ENCODE measurements at places on chromosomes 6 and 20.
A peak's percentile ranks its signal among the peaks of the same experiment; 100 is the strongest.

- no peak for DNase-seq
Observed at GRCh38 chr20:47544240-47544639, 42.6 kb downstream of the NCOA3 start.

DNA sequence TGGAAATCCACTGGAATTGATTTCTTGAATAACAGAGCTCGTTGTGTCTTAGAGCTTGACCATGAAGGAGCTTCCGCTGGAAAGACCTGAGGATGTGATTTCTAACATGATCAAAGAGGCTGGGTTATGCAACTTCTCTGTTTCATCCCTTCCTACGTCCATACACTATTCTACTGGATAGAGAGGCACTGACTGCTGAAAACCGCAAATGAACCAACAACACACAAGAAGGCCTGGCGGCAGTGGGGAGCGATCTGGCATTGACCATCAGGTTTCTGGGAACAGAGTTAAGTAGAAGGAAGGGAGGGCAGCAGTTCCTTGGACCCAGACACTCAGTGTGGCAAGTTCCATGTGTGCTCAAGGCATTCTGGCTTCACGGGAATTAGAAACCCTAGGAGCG, 13.3 kb downstream of the LRRN4 start:
- DNase-seq, result no peak

GRCh38 chr6:40258531-40258930, 324.3 kb upstream of the MOCS1 start:
- no peak for DNase-seq

DNA sequence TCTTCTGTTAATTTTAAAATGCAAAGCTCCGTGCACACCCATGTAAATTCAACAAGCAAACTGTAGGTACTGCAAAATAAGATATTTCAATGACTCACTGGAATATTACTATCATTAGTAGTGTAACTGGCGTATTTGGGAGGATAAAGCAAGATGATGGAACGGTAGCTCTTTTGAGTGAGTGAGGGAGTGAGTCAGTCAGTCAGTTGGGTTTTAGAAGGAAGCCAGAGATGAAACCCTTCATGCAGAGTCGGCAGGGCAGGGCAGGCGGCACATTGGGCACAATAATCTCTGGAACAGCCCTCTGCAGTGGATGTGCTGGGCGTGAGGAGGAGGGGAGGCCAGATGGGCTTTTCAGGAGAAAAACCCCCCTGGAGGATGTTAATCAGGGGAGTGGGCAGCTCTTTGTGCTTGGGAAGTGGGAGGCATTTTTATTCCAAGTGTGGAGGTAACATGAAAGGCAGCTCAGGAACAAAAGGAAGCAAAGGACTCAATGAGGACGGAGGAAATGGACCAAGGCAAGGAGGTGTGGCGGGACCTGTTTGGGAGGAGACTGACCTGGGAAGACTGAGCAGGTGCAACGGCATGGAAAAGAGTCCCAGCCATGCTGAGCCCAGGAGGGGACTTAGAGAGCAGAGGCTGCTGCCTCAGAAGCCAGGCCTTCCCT, 171.2 kb downstream of the ZDHHC14 start:
- DNase-seq, result no peak

GRCh38 chr20:41138475-41139226, 1.3 kb downstream of the PLCG1 start:
- peak; percentile 30 for DNase-seq

DNA sequence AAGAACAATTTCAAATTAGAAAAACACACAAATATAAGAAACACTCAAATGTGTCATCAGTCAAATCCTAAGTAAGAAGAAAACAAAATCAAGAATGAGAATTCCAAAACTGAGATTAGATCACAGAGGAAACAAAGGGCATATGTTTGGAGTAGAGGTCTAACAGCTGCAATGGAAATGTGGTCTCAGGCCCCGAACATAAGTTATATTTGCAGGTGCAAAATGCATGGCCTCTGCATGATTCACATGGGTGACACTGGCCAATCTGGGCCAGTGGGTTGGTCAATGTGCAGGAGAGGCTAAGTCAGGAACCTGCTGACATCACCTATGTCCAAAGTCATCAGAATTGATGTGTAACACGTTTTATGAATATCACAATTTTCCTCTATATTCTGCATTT, 108.5 kb upstream of the MAP7 start:
- DNase-seq, result no peak

DNA sequence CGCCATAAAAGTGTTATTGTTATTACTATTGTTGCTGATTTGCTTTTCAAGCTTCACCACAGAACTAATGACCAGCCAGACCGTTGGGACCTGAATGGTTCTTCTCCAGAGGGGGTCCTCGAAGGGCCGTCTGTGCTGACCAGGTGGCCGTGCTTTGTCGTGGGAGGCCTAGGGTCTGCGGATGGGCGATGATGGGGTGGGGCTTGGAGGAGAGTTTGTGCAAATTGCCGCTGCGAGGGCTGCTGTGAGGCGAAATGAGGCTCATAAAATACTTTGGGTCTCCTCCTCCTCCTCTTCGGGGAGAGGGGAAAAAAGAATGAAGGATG, 6.0 kb upstream of the ZBTB22 start:
- no peak for DNase-seq

DNA sequence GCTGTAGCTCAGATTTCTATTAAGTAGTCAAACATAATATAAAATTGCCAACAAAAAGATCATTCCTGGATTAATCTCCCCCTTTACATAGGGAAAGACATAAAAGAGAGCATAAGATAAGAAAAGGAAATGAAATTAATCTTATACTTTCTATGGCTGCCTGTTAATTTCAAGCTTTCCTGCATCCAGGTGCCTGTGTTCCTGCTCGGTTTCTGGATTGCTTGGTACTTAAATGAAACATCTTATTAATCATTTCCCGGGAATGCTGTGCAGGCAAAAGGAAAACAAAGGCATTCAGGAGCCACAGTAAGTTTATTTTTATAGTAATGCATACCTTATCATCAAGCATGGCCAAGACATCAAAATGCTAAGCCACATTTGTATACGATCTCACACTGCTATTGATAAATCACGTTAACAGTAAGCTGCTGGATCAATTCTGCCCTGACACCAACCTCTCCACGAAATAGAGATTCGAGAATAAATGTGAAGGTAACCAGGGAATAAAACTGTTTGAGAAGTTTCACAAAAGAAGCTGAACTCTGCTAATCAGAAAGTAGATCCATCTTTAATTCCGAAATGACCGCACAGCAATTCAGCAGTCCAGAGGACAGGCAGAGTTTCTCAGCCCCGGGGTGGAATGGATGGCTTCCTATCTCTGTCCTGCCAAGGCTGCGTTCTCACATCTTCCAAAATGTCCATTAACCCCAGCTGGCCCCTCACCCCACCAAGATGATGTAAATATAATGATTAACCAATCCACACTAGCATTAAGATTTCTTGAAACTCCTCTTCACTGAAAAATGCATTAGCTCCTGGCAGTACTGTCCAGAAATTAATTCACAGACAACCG, 32.6 kb upstream of the APCDD1L start:
- DNase-seq, result no peak

DNA sequence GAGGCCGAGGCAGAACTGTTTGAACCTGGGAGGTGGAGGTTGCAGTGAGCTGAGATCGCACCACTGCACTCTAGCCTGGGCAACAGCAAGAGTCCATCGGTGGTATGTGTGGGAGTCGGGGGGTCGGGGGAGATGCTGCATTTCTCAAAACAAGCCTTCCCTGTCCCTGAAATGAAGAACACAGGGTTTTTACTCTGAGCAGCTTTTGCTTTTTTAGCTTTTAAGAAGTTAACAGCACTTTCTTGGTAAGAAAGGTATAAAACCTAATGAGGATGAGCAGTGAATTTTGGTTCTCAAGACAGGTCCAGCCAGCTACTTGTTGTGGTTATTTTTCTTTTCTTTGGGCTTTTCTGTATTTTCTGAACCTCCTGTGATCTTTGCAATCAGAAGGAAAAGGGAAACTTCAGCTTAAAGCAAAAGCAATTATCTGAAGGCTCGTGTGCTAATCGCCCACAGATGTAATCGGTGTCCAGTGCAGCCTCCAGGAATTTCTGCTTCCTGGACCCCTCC, 3.7 kb downstream of the RPL10A start:
- no peak for DNase-seq

DNA sequence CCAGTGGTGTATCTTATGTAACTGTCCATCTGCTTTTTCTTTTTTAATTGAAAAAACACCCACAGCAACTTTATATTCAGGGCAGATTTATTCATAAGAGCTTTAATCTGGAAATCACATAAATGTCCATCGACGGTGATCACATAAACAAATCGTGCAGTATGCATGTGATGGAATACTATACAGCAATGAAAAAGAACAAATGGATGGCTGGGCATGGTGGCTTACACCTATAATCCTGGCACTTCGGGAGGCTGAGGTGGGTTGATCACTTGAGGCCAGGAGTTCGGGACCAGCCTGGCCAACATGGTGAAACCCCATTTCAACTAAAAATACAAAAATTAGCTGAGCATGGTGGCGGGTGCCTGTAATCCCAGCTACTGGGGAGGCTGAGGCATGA, 39.1 kb downstream of the VSTM2L start:
- no peak for DNase-seq

- DNase-seq, result no peak
Observed at GRCh38 chr20:59578436-59579403, 25.6 kb upstream of the PHACTR3 start.

GRCh38 chr6:134339216-134339615, 21.3 kb upstream of the SGK1 start:
- DNase-seq, result no peak

DNA sequence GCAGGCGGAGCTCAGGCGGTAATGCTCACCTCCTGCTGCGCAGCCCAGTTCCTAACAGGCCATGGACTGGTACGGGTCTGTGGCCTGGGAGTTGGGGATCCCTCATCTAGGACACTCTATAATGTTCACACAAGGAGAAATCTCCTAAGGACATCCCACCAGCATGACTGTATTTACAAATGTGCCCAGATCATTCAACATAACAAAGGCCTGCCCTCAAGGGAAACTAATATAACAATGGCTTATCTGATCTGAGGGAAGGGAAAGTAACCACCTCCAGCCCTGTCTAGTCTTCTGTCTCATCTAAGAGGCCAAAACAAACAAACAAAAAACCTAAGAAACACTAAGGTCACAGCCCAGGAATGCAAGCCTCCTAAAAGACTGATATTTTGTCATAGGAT, 232.8 kb downstream of the RNGTT start:
- no peak for DNase-seq

GRCh38 chr20:41717483-41717882, 99.3 kb upstream of the CHD6 start:
- DNase-seq, result no peak

- DNase-seq, result no peak
Observed at GRCh38 chr6:44335631-44336030, 6.8 kb upstream of the SPATS1 start.

DNA sequence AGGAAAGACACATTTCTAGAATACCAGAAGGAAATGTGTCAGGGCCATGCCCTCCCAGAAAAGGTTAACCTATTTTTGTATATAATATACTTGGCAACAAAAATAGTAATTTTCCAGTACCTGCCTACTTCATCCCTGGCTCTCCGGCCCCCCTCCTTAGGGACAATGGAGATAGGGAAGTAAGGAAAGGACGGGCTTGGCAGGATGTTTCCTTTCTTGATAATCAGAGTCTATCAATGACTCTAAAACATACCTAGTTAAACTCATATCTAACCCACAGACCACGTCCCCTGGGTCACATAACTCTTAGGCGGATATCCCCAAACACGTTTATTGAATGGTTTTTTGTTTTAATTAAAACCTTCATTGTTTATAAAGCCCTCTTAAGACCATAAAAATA, 11.8 kb downstream of the UQCC2 start:
- DNase-seq, result no peak

- DNase-seq, result no peak
Observed at GRCh38 chr20:52867305-52867704, 104.9 kb upstream of the TSHZ2 start.

- no peak for DNase-seq
Observed at GRCh38 chr6:77292564-77293546, 170.4 kb downstream of the HTR1B start.

DNA sequence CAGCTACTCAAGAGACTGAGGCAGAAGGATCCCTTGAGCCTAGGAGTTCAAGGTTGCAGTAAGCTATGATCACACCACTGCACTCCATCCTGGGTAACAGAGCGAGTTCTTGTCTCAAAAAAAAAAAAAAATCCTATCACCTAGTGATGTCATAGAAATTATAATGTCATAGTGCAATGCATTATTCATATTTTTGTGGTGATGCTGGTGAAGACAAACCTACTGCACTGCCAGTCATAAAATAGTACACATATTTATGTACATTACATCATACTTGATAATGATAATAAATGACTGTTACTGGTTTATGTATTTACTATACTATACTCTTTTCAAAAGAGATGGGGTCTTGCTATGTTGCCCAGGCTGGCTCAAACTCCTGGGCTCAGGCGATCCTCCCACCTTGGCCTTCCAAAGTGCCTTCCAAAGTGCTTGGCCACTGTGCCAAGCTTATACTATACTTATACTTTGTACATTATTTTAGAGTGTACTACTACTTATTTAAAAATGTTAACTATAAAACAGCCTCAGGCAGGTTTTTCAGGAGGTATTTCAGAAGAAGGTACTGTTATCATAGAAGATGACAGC, 26.6 kb downstream of the ENPP3 start:
- DNase-seq, result no peak

DNA sequence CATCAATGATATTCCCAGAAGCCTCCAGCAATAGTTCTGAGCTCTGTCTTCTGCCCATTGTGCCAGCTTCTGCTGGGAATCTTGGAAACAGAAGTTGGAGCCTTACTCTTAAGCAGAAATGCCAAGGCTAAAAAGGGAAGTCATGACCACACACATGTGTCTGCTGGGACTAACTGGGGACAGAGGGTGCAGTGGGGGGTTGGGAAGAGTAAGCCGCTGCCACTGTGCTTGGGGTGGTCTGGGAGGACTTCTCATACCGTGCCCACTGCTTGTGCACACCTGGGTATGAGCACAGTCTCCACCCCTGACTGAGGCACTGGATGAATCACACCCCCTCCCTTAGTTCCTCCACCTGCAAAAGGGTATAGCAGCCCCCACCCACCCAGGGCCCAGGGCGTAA, 90.7 kb downstream of the CDC5L start:
- DNase-seq, result no peak

DNA sequence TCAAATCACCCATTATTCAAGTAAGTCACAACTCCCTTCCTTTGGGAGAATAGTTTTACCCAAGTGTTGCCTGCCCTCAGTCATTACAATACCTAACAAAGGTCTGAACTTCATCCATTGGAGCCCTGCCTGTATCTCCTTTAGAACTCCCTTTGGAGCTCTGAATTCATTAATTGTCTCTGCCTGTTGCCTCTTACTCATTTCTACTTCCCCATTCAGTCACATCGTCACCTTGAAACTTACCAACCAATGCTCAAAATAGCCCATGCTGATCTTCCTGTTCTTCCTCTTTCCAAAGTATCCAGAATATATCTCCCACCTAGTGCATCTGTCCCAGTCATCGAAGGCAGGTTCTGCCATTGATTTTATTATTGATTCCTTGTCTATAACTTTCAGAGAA, 120.7 kb upstream of the ADGRF1 start:
- DNase-seq, result no peak

GRCh38 chr6:4155848-4156466, 20.6 kb upstream of the ECI2 start:
- peak; percentile 49 for DNase-seq
